ENCODE measurements at places on chromosomes 13 and 19. TPM values are rescaled to one million over a fixed set of nuclear protein-coding genes. Genes with fewer than 3 reads are reported as not detected.

DNA sequence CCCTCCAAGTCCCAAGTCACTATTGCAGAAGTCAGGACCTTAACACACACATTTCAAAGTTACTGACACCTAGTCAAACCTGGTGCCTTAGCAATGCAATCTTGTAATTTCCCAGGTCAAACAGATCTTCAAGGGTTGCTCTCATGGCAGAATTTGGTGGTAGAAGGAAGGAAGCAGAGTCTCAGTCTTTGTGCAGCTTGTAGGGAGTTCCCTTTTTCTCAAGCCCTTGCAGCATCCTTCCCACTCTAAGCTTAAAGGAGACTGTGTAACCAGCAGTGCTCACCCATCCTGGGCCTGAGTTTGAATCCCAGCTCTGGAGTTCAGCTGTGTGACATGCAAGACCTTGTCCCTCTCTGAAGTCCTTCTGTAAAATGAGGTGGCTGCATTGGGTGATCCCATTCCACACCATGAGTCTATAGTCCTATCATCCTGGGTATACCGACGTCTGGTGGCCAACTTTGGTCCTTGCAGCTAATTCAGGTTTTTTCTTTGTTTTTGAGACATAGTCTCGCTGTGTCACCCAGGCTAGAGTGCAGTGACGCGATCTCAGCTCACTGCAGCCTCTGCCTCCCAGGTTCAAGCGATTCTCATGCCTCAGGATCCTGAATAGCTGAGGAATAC, 9.8 kb downstream of the SIGLEC10 start:
- no peaks in the 10 kb centered on the region for H3K36me3 ChIP-seq
- H3K4me3 ChIP-seq = no peak overlapping the region
- no peaks in the 10 kb centered on the region for H3K4me1 ChIP-seq
- peak; percentile 11 for DNase-seq
- H3K27ac ChIP-seq = no peak overlapping the region

GIPR gene
- 6.9 TPM for total RNA-seq

CADM4 gene
- total RNA-seq = 0.16 TPM

AP1M1 gene
- 133 TPM for total RNA-seq

- H3K4me1 ChIP-seq = peaks cover 15% of the 10 kb centered on the region
- H3K27me3 ChIP-seq = peaks cover 29% of the 10 kb centered on the region
- DNase-seq = no peak
- H3K36me3 ChIP-seq = no peaks in the 10 kb centered on the region
- no peak overlapping the region for H3K4me3 ChIP-seq
Measured at GRCh38 chr13:113879494-113880360, 15.9 kb upstream of the GAS6 start.

DNA sequence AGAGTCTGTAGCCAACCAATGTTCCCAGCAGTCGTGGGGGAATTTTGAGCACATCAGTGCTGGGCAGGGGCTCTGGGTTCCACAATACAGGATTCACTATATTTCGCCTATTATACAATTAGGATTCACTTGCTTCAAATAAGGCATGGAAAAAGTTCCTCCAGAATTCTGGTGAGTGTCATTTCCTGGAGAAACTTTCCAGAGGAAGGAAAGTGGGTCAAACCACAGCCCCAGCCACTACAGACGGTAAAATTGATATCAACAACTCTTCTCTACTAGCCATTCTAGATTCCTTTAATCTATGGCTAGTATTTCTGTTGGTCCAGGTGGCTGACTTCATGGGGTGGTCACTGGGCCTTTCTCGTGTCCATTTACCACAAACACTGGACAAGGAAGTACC, 10.5 kb downstream of the MYCBP2 start:
- H3K4me1 ChIP-seq = peaks cover 37% of the 10 kb centered on the region
- DNase-seq = no peak
- peaks cover 5% of the 10 kb centered on the region for H3K36me3 ChIP-seq

F10 gene
- total RNA-seq = not detected

PABPC3 gene
- total RNA-seq = 0.33 TPM

GRCh38 chr13:77918391-77919245, at the start of gene EDNRB:
EDNRB (minus strand) TSS chr13:77918831; CDS start chr13:77918573, 258 bp downstream.
- H3K4me1 ChIP-seq = peaks cover 5% of the 10 kb centered on the region
- H3K4me3 ChIP-seq = no peak within 1 kb of the TSS
- no peak for DNase-seq
- H3K36me3 ChIP-seq = no peaks in the 10 kb centered on the region
- H3K27me3 ChIP-seq = peaks cover 21% of the 10 kb centered on the region

SIGLEC12 gene
- not detected for total RNA-seq

PSG3 gene
- not detected for total RNA-seq

- H3K36me3 ChIP-seq = no peaks in the 10 kb centered on the region
- no peak for DNase-seq
Measured at GRCh38 chr13:33745370-33746324, 72.3 kb upstream of the RFC3 start.

DNA sequence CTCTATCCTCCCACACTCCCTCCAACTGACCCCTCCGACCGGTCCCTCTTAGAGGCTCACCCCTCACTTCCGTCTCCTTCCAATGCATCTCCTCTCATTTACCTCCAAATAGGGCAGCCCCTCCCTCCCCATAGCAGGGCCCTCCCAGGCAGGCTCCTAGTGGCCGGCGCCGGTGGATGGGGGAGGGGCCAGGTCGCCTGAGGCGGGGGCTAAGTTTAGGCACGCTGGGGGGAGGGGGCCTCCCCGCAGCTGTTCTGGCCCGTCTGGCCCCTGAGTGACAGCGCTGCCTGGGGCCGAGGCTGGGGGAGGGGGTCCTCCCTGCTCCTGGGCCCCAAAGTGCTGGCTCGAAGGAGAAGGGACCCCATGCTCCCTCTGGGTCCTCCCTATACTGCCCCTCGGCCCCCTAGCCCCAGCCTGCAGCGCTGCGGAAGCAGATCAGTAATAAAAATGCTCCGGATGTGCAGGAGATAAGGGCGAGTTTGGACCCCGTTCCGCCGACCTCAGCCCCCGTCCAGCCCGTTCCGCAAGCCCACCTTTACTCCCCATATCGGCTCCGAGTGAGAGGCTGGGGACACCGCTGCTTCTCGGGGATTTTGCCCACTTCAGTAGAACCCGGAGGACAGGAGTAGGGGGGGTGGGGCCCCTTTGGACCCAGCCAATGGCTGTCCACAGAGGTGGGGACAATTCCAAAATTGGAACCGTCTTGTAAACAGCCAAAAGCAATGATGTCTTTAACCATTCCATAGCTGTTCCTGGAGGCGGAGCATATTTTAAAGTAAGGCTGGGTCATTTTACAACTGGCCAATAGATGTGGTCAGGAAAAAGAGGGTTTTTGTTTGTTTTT, 4.0 kb downstream of the RTN2 start:
- no peak for DNase-seq
- H3K4me3 ChIP-seq = peak overlapping the region; percentile 32
- H3K36me3 ChIP-seq = no peaks in the 10 kb centered on the region
- H3K27me3 ChIP-seq = peaks cover 50% of the 10 kb centered on the region

Measured in T-cell (primary cell).